ENCODE measurements at places on chromosomes 16 and 17.
A peak's percentile ranks its signal among the peaks of the same experiment; 100 is the strongest.

GRCh38 chr16:66616592-66616991 is 12.1 kb downstream of the CMTM3 start:
- DNase-seq, result no peak

DNA sequence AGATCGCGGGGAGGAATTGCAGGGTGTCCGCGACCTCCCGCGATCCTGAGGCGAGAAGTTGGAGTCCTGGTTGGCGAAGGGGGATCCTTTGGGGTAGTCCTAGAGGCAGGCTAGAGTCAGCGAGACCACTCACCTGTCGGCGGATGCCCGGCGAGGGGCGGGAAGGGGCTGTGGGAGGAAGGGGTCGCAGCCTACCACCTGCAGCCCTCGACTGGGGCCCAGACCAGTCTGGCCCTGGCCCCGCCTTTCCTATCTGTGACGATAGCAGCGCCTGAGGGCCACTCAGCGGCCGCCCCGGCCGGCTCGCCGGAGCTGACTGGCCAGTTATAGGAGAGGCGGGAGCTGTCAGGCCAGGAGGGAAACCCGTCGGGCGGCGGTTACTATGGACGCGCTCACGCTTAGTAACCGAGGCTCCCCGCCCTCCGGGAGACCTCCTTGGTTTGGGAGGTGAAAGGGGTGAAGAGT is at the start of gene TEKT3:
TSS of gene TEKT3 (minus strand) at position 213 of the 465 bp plus-strand sequence. CDS start 10,012 bp downstream, outside the sequence.
- DNase-seq, result no peak

GRCh38 chr17:20122254-20122879 is 113.2 kb downstream of the SPECC1 start:
- DNase-seq, result no peak

- DNase-seq, result no peak
These were observed 18.5 kb downstream of the FAM117A start for GRCh38 chr17:49745175-49746139.

DNA sequence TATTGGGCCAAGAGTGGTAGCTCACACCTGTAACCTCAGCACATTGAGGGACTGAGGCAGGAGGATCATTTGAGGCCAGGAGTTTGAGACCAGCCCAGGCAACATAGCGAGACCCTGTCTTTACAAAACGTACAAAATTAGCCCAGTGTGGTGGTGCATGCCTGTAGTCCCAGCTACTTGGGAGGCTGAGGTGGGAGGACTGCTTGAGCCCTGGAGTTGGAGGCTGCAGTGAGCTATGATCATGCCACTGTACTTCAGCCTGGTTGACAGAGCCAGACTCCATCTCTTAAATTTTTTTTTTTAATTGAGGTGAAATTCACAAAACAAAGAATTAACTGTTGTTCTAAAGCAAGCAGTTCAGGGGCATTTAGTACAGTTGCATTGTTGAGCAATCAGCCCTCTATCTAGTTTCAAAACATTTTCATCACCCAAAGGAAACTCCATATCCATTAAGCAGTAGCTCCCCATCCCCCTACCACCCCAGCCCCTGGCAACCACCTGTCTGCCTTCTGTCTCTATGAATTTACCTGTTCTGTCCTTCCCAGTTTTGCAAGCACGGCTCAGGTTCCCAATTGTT is 15.6 kb downstream of the SNX29 start:
- DNase-seq, result no peak

GRCh38 chr17:50199803-50200456 is 1.5 kb downstream of the COL1A1 start:
- peak; percentile 29 for DNase-seq

GRCh38 chr16:17273142-17273561 is 197.6 kb downstream of the XYLT1 start:
- DNase-seq, result no peak

GRCh38 chr16:86826941-86827340 is 248.6 kb downstream of the FOXL1 start:
- no peak for DNase-seq

DNA sequence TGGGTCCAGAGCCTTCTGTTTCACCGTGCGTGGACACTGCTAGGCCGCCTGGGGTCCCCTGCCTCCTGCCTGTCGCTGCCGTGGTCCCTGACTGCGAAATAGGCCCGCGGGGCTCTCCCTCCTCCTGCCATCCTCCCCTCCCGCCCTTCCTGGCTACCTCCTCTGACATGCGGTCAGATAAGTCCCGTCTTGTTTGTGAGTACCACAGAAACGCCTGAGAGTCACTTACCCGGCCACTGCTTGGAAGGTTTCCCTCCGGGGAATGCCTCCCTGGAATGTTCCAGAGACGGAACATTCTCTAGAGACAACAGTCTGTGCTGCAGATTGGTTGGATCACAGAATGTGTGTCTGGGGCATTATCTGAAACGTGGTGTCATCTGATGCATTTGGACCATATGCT is 22.7 kb downstream of the CIBAR2 start:
- DNase-seq, result no peak

All from stimulated activated CD8-positive, alpha-beta memory T cell treated with anti-CD3 and anti-CD28 coated beads, Interleukin-2, amount 100 ng/mL, for 1 hour (primary cell).